ENCODE measurements at places on chromosomes 2 and 18.

DNA sequence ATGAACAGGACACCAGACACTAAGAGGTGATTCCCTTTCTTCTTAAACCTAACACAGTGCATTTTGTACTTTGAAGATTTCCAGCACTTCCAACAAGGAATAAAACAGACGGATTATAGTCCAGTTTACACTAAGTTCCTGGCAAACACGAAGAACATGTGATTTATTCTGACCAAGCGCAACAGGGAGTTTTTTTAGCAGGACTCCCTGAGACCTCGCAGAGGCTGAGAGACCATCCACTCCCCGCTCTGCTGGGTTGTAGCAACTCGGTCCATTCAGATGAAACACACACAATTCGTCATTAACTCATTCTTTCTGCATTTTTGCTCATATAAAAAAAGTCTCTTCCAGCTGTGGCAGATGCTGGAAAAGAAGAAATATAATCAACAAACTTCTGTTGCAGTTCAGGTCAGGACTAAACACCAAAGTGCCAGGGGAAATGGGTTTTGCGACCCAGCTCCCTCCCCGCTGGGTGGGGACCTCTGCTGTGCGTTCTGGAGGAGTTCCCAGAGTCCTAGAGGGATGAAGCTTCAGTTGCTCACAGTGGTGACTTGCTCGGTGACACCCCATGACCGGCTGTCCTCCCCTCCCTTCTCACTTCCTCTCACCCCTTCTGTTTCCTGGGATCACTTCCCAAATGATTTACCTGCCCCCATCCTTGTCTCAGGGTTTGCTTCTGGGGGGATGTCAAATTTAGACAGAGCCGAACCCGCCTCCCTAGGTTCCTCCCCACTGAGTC lies 52.5 kb downstream of the KCNF1 start:
- no peak for DNase-seq

- no peak for DNase-seq
These were observed 220.1 kb downstream of the HAUS1 start for GRCh38 chr18:46324087-46324955.

DNA sequence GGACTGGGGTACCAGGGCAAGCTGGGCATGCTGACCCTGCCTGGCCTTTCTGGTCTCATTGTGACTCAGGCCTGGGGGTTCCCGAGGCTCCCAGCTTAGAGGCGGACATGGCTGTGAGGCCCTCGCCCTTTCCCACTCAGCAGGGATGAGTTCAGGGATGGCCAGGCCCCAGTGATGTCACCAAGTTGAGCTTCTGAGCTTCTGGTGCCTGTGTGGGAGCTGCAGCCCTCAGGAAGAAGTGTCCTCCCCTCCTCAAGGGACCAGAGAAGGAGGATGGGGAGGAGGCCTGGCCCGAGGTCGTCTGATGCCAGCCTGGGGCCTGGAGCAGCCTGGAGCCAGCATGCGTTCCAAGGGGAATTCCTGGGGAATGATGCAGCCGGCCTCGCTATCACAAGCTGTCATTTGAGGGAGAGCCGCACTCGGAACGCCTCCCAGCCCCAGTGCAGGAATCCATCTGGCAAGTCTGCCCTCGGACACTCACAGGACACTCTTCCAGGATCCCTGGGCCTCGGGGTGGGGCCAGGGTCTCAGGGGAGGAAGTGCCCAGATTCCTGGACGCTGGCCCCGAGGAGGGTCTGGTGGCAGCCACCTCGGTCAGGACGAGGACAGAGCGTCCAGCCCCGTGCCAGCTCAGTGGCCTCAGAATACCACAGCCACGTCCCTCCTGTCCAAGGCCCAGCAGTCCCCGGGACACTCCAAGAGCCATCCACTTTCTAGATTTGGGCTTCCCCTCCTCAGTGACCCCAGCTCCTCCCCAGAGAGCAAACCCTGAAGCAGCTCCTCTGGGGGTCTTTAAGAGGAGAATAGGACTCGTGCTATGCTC lies 61.2 kb upstream of the GPC1 start:
- DNase-seq = no peak

DNA sequence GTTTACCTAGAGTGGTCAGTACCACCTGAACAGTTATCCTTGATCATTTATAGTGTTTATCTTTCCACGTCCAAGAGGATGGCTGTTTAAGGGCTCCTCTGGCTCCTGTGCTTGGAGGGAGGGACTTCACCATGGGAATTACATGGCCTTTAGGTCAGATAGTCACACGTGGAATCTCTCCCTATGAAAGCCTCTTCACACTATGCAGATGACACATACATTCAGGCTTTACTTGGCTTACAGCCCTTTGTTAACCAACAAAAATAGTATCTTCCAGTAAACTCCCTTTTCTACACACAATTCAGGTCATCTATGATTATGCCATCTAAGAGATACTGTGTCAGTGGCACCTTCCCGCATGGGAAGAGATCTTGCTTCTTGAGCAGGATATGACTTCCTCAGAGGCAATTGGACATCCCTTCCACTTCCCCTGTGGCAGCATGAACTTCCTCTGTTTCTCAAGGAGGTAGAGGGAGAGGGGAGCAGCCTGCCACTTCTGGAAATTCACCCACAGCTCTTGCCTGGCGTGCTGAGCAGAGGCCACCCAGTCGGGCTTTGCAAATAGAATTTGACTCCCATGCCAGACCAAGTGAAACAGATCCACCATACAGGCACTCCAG lies 53.5 kb downstream of the COLEC12 start:
- no peak for DNase-seq

DNA sequence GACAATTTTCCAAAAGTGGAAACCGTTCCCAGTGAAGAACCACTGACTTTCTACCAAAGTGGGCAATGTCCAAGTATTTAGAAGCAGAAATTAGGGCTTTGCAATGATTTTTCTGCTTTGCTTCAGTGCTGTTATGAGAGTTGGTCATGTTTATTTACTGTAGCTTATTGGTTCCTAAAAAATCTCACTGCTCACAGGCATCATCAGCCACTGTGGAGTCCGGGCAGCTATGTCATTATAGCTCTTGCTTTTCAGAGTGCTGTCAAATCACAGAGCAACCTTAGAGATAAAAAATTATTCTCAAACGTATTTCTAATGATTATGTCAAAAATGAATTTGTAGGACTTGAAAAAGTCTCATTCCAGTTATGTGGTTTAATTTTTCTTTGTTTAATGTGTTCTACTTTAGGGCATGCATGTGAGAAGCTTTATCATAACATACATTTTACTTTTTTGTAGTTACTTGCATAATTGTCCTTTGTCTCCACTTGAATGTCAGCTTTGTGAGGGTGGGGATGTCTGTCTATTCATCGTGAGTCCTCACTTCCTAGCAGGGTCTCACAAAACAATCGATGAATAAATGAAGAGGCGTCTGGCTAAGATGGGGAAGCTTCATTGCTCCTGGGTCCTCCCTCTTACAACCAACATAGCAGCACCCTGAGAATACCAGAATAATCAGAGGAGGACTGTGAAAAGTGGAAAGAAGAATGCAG lies 117.6 kb downstream of the TPGS2 start:
- DNase-seq = no peak

- no peak for DNase-seq
These were observed 344.6 kb upstream of the CHAC2 start for GRCh38 chr2:53422979-53423378.

- no peak for DNase-seq
These were observed 458.7 kb upstream of the GCFC2 start for GRCh38 chr2:76169276-76170008.

GRCh38 chr2:241798081-241798630 lies 10.8 kb upstream of the NEU4 start:
- DNase-seq = no peak

DNA sequence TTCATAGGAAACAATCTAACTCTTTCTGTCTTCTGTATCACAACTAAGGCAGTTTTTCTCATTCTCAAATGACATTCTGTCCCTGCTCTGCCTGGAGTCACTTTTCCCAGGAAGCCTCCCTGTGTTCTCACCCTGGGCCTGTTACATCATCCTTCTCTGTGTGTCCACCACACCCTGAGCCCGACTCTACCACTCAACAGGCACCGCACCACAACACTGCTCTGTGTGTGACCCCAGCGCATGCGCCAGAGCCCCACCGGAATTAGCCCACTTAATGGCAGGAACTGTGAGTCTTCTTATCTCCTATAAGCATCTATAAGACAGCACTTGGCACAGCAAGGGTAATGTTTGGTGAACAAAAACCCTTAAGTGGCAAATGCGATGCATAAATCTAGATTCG lies 32.3 kb downstream of the TGFBRAP1 start:
- no peak for DNase-seq

DNA sequence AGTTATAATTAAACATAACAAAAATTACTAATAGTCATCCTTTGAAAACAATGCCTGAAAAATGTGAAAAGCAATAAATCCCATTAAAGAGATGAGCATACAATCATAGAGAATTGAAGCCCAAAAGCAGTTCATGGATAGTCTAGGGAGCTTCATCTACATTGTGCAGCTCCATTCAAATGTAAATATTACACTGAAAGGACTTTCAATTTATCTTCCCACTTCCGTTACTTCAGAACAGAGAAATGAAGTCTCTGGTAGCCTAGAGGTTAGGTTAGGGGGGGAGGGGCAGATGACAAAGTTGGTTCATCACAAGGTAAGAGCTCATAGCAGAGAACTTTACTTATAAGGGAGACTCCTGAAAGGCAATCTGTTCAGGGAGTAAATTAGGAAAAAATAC lies 126.6 kb upstream of the RGPD4 start:
- DNase-seq = no peak

Measured in stimulated activated CD8-positive, alpha-beta memory T cell treated with anti-CD3 and anti-CD28 coated beads, Interleukin-7, amount 100 ng/mL, for 1 hour (primary cell).